ENCODE measurements at places on chromosomes 16 and 17.

DNA sequence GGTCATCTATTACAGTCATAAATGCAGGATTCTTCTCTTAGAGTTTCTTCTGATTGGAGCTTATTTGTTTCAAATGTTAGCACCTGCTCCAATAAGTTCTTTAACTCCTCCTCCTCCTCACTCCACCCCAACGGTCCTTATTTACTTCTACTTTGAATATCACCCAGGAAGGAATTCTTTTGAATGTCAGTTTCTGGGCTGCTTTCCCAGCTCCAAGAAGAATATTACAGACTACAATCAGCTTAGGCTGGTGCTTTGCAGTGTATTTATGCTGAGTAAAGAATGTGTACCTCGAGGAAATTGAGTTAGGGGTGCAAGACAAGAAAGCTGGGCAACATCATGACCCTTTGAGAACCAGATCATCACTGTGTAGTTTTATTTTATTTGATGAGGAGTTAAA, 30.8 kb downstream of the MAP3K3 start:
- H3K36me3 ChIP-seq = peaks cover 61% of the 10 kb centered on the region
- H3K4me1 ChIP-seq = peaks cover 5% of the 10 kb centered on the region
- H3K4me3 ChIP-seq = no peak overlapping the region
- peak overlapping the region; percentile 47 for H3K27ac ChIP-seq
- no peak for DNase-seq

- no peak overlapping the region for H3K4me3 ChIP-seq
- DNase-seq = no peak
- H3K4me1 ChIP-seq = peaks cover 31% of the 10 kb centered on the region
- H3K27ac ChIP-seq = no peak overlapping the region
These were observed 19.5 kb downstream of the C16orf90 start for GRCh38 chr16:3475604-3476375.

GRCh38 chr16:83268169-83268568, 539.6 kb upstream of the HSBP1 start:
- DNase-seq = no peak
- no peaks in the 10 kb centered on the region for H3K4me1 ChIP-seq
- no peak overlapping the region for H3K27ac ChIP-seq
- H3K36me3 ChIP-seq = no peaks in the 10 kb centered on the region
- no peak overlapping the region for H3K4me3 ChIP-seq

DNA sequence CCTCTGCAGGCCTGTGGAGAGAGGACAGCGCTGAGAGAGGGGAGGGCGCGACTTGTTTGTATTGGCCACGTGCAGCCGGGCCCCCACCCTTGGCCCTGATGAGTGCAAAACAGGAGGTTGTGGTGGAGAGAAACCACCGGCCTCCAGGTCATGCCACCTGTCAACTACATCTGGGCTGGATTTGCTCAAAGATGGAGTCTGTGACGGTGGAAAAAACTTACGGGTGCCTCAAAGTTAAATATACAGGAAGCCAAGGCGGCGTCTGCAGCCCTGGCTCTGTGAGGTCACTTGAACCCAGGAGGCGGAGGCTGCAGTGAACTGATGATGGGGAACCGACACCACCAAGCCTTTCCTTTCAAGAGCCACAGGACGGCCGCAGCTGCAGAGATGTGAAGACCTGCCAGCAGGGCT, 15.7 kb downstream of the C16orf74 start:
- peak overlapping the region; percentile 64 for H3K27ac ChIP-seq
- H3K27me3 ChIP-seq = no peaks in the 10 kb centered on the region
- H3K4me1 ChIP-seq = peaks cover 26% of the 10 kb centered on the region
- DNase-seq = peak; percentile 48

- peaks cover 43% of the 10 kb centered on the region for H3K27me3 ChIP-seq
- H3K36me3 ChIP-seq = peaks cover 2% of the 10 kb centered on the region
- H3K4me3 ChIP-seq = peak within 1 kb of the TSS; percentile 33
These were observed at the start of gene MC1R for GRCh38 chr16:89918453-89919347. MC1R (plus strand) TSS chr16:89918862; CDS start chr16:89919259, 397 bp downstream.

GRCh38 chr16:88975511-88976061, 1.4 kb downstream of the CBFA2T3 start:
- H3K36me3 ChIP-seq = no peaks in the 10 kb centered on the region
- DNase-seq = no peak
- H3K27ac ChIP-seq = no peak overlapping the region
- peaks cover 52% of the 10 kb centered on the region for H3K27me3 ChIP-seq

- peaks cover 10% of the 10 kb centered on the region for H3K27me3 ChIP-seq
- no peak overlapping the region for H3K27ac ChIP-seq
- H3K36me3 ChIP-seq = no peaks in the 10 kb centered on the region
- DNase-seq = no peak
- H3K4me3 ChIP-seq = no peak overlapping the region
- H3K4me1 ChIP-seq = no peaks in the 10 kb centered on the region
These were observed 19.5 kb upstream of the USP10 start for GRCh38 chr16:84680165-84680842.
